GM13976 (cell line): ENCODE measurements at places on chromosomes 2 and 18.

DNA sequence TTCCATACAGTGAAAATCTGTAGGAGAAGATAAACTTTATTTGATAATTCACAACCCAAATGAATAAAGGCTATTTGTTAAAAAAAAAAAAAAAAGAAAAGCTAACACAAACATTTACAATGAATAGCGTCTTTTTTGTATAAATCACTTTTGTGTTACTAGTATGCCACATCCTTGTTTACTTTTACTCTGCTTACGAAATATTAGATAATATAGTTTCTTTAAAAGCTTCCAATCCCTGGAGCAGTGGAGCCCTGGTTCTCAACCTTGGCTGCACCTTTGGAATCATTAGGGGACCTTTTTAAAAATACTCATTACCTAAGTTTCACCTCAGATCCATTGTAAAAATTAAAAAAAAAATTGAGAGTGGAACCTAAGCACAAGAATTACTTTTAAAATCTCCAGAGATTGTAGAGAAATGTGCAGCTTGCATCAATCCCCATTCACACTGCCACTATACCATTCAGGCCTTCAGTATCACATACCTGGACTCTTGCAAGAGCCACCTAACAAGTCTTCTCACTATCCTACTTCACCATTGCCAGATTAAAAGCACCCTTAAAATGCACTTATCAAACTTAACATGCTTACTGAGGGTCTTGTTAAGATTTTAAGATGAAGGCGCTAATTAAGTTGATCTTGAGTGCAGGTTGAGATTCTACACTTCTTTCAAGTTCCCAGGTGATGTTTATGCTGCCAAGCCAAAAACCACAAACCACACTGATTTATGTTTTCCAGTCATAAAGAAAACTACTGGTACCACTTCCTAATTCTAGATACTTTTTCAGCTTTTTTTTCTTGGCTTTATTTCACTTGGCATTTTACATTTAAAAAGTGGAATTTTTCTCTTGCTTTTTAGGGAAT, 59.7 kb upstream of the ZC3H15 start:
- peak; percentile 3 for DNase-seq

DNA sequence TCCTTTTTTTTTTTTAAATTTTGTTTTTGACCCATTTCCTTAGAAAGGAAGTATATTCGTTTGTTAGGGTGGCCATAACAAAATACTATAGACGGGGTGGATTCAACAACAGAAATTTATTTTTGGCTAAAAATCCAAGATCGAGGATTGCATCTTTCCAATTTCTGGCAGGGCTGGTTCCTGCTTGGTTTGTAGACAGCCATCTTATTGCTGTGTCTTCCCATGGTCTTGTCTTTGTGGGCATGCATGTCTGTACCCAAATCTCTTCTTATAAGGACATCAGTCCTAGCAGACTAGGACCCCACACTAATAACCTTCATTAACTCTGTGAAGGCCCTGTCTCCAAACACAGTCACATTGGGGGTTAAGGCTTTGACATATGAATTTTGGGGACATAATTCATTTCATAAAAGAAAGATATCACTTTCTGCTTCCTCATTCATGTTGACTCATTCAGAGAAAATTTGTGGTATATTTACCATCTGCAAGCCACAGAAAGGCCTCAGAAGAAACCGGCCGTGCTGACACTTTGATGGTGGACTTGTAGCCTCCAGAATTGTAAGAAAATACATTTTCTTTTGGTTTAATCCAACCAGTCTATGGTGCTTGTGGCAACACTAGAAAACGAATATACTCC, 262.1 kb downstream of the LPIN1 start:
- DNase-seq = no peak

DNA sequence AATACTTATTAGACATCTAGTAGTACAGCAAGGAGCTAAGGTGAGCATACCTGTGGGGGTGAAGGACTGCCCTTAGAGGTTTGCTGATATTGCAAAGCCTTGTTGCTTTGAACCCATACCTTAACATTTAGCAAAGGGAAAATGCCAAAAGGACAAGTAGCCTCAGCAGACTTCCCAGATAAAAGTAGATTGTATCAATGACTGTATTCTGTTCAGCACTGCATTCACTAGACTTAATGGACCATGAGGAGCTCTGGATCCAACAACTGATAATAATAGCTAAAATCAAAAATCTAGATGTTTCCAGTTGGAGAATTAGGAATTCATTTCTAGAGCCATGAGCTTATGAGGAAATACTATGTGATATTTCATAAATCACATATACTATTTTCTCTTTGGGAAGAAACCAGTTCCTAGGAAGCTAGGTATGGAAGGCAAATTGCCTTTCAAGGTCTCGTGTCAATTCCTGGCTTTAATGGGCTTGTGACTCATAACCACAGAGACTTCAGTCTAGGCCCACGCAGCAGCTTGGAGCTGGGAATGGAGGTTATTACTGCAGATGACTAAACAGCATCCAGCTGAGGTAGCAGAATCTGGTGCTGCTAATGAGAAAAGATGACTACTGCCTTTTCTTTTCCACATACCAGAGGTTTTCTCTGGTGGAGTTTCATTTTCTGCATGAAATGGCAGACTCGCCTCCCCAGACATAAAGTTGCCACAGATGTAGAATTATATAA, 191.2 kb upstream of the NABP1 start:
- no peak for DNase-seq

- DNase-seq = no peak
Measured at GRCh38 chr2:173657996-173658717, 303.5 kb downstream of the CDCA7 start.

GRCh38 chr18:55233857-55234256, 274.6 kb upstream of the CCDC68 start:
- DNase-seq = no peak

GRCh38 chr2:4272261-4272858, 569.0 kb downstream of the DCDC2C start:
- DNase-seq = no peak

DNA sequence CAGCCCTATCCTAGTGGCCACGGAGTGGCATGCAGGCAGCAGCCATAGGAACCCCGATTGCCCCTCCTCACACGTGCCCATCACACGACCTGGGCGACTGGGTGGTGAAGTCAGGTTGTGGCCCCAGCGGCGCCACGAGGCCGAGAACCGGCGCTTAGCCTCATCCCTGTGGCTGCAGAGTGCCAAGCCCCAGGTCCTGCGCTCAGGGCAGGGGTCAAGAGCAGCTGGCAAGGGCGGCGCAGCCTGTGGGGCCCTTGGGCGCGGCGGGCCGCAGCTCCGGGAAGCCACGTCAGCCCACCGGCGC, 73.3 kb downstream of the RPIA start:
- no peak for DNase-seq

DNA sequence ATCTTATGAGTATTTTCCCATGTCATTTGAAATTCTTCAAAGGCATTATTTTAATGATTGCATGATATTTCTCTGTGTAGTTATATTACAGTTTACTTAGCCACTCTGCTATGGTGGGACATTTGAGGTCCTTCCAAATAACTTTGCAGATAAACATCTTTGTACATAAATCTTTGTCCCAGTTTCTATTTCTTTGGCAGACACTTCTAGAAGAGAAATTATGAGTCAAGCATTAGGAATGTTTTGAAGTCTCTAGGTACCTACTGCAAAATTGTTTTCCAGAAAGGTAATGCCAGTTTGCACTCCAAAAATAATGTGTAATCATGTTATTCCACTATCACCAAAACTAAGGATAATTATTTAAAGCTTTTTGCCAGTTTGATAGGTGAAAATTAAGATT, 149.7 kb downstream of the EN1 start:
- no peak for DNase-seq

- no peak for DNase-seq
Measured at GRCh38 chr2:8501061-8501720, 180.7 kb upstream of the ID2 start.

DNA sequence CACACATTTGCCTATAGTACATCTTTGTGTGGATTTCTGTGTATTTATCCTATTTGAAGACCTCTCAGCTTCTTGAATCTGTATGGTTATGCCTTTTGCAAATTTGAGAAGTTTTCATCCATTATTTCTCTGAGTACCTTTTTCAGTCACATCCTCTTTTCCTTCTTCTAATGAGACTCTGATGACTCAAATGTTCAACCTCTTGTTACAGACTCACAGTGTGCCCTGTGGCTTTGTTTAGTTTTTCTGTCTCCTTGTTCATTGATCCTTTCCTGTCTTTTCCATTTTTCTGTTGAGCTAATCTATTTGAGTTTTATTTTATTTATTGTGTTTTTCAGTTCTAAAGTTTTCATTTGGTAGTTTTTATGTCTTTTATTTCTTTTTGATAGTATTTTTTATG, 87.0 kb upstream of the LRP1B start:
- DNase-seq = no peak

GRCh38 chr2:182043861-182044260, 58.2 kb downstream of the PPP1R1C start:
- no peak for DNase-seq

GRCh38 chr2:98923244-98923940, 12.6 kb downstream of the CRACDL start:
- DNase-seq = no peak
